ENCODE measurements at places on chromosomes 7 and 10.
A peak's percentile ranks its signal among the peaks of the same experiment; 100 is the strongest.

GRCh38 chr10:61733358-61733940 is 70.7 kb downstream of the CABCOCO1 start:
- no peak for DNase-seq

DNA sequence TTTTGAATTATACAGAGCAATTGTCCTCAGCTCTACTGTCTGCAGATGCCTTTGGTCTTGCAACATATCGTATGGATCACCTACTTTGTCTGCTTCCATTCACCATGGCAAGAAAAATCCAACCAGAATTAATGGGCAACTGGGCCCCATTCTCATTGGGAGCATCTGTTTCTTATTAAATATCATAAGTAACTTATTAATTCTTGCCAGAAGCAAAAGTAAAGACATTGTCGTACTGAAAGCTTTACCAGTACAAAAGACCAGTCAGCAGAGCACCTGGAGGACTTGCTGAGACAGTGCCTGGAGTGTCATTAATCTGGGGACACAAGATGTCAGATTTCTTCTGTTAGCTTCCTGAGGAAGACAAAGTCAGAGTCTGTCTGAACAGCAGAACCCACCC is 404.5 kb downstream of the INHBA start:
- DNase-seq: no peak

DNA sequence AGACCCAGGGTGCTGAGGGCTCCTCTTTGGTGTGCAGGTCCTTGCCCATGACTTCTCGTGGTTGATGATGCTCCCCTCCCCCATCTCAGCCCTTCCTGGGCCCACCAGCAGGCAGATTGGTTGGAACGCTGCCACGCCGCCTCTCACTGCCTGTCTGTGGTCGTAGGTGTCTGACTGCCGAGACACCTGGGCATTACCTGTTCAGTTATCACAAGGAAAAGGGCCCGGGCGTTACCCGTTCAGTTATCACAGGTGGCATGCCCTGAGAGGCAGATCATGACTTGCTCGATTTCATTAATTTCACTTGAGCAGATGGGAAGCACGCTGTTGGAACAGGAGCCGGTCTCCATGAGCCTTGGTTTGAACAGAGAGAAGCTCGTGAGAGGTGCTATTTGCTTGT is 42.5 kb downstream of the TACR2 start:
- no peak for DNase-seq

- DNase-seq: no peak
Observed at GRCh38 chr10:29229258-29229705, 59.6 kb upstream of the LYZL1 start.

DNA sequence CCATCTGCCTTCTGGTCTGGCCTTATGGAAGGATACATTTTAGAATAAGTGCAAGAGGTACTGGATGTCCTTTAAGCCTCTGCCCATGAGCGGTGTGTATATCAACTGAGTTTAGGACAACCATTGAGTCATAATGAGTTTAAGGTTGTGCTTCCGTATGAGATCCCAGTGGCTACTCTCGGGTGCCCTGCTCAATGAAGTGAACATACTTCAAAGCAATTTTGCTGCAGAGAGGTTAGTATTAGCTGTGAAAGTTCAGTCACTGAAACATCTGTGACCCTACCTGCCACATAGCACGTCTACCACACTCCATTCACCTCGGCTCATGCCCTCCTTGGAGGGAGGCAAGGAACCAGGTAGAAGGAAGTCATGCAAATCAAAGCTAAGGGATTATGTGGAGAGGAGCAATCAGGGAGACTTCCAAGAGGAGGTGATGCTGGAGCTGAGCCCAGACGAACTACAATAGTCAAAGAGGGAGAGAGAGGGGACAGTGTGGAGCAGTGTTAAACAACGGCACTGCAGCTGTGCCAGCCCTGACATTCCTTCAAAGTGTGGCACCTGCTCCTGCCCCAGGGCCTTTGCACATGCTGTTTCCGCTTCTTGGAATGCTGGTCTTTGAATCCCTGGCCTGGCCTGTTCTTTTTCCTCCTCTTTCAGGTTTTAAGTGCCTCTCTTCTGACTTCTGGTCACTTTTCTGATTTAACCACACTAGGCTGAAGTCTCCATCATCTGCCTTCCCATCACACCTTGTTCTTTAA is 25.4 kb downstream of the BTBD16 start:
- no peak for DNase-seq

- peak; percentile 77 for DNase-seq
Observed at GRCh38 chr10:43817368-43817767, 168.7 kb upstream of the ZNF32 start.

DNA sequence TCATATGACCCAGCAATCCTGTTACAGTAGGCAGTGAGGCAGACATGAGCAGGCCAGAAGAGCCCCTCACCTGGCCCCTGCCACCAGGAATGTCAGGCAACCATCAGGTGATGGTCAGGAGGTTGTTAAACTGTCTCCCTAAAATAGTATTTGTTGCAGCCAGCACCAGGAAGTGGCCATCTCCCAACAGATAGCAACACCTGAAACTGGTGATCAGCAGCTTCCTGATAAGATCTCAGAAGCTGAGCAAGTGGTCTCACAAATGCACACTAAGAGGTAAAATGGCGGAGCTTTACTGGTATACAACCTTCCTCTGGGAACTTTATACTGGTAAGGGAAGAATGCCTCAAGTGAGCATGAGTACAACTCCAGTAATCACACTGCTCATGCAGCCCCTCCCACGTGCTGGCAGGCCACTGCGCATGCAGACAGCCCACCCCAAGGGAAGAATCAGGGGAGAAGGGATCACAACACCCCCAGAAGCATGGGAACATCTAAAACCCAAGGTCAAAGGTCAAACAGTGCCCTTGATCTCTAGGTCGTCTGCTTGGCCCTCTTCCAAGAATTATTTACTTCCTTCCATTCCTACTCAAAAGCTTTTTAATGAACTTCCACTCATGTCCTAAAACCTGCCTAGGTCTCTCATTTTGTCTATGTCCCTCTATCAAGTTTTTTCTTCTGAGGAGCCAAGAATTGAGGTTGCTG is 133.5 kb downstream of the DOCK4 start:
- DNase-seq: no peak

DNA sequence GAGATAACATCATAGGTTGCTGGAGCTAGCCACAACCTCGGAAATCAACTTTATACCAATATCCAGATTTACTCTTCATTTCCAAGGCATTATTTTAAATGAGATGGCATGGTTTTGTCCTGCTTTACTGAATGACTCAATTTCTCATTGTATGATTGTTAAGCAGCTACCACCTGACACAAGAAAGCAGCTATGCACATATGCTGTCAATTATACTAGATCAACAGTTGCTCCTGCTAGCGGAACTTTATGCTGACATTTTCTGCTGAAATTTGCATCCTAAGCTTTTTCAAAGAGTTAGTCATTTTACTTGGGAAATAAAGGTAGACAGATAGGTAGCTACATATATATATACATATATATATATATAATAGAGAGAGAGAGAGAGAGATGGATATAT is 8.9 kb upstream of the CH25H start:
- no peak for DNase-seq

GRCh38 chr10:89476150-89476549 is 59.2 kb downstream of the SLC16A12 start:
- no peak for DNase-seq

DNA sequence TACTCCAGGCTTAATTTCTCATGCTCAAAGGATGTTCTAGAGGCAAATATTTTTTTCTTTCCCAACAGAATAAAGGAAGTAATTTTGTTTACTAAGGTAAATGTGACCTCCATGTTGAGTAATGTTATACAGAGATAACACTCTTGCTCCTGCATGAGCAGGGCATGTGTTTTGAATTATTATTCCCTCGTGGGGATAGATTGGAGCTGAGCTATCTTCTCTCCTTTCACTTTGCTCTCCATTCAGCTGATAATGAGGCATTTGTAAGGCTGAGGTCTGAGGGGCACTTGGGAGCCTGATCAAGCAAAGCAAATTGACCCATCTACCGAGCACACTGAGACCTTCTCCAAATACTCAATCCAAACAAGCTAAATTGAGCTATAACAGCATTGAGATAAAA is 50.7 kb upstream of the GHITM start:
- no peak for DNase-seq

GRCh38 chr10:101219139-101219945 is 9.9 kb downstream of the LBX1 start:
- DNase-seq: no peak

GRCh38 chr10:1603181-1603580 is 134.1 kb downstream of the ADARB2 start:
- DNase-seq: no peak

- DNase-seq: no peak
Observed at GRCh38 chr10:114301177-114301576, 62.1 kb downstream of the VWA2 start.

DNA sequence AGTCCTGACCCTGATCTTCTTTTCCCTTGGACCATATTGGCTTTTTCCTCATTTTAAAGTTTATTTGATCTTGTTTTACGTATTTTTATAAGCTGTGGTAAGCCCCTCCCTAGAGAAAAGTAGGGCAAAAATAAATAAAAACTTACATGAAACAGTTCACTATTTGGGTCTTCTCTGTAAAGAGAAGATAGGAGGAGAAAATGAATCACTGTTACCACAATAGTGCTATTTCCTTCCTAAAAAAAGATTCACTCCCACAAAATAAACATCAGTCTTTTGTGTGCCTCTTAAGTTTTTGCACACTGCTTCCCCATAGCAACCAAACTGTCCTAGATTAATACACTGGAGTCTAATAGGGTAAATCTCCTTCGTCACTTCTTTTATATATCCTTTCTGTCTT is 1.4 kb upstream of the SVIL start:
- DNase-seq: no peak

GRCh38 chr10:13991353-13991752 is 339.4 kb downstream of the FRMD4A start:
- no peak for DNase-seq

GRCh38 chr10:46239993-46240683 is 46.7 kb upstream of the ANTXRL start:
- DNase-seq: no peak

DNA sequence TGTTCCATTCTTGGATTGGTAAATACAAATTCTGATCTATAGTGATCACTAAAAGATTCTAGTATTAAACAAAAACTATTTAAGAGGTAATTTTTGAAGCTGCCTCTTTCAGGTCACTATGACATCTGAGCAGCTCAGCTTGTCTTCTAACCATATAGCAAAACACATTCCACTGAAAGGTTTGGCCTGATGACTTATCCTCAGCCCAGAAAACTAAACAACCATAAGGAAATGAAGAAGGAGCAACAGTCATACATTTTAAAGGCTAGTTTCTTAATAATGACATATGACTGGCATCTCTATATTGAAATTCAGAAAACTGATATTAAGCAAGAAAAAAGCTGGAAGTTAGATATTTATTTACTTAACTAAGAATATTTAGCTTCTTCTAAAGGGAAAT is 24.6 kb downstream of the NT5C2 start:
- DNase-seq: peak; percentile 34

GRCh38 chr7:36880108-36880507 is 155.8 kb upstream of the AOAH start:
- no peak for DNase-seq

DNA sequence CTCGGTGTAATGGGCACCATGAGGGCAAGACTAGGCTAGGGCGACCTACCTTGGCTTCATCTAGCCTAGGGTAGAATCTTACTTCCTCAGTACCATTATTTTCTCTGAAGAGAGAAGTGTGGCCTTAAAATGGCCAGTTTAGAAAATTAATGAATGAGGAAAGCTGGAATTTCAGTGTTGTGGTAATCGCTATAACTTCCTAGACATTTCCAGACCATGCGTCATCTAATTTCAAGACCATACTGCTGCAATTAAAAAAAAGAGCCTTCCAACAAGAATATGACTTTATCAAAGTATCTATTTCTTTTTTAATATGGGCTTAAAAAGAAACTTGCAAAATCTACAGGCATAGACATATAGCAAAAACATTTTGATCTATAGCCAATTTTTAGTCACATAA is 68.5 kb downstream of the CPVL start:
- DNase-seq: peak; percentile 38

DNA sequence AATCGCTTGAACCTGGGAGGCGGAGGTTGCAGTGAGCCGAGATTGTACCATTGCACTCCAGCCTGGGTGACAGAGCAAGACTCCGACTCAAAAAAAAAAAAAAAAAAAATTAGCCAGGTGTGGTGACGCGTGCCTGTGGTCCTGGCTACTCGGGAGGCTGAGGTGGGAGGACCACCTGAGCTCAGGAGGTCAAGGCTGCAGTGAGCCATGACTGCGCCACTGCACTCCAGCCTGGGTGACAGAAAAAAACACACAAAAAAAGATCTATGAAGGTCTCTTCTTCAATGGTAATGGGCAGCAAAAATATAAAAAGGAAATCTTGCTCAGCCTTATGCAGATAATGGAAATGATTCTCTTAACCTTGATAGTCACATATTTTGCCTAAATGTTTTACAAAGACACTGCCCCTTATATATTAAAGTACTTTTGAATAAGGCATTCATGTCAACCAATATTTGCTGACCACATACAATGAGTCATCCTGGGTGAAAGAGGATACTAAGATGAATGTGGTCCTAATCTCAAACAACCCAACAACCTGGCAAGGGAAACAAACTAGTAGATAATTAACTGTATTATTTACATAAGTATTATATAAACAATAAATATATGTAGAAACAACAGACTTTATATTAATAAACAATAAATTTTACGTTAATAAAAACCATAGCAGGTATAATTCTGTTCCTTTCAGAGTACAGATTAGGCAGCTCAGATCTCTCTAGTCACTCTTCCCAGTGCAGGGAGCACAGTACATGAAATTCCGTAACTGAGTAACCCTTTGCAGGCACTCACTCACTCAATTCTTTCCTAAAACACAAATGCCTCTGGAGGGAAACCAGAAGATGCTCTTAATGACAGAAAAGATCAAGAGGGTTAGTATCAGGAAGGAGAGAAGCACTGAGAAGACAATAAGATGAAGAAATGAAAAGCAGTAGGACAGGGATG is 8.1 kb downstream of the TOMM7 start:
- no peak for DNase-seq

- DNase-seq: no peak
Observed at GRCh38 chr7:79436378-79436777, 17.1 kb downstream of the MAGI2 start.

DNA sequence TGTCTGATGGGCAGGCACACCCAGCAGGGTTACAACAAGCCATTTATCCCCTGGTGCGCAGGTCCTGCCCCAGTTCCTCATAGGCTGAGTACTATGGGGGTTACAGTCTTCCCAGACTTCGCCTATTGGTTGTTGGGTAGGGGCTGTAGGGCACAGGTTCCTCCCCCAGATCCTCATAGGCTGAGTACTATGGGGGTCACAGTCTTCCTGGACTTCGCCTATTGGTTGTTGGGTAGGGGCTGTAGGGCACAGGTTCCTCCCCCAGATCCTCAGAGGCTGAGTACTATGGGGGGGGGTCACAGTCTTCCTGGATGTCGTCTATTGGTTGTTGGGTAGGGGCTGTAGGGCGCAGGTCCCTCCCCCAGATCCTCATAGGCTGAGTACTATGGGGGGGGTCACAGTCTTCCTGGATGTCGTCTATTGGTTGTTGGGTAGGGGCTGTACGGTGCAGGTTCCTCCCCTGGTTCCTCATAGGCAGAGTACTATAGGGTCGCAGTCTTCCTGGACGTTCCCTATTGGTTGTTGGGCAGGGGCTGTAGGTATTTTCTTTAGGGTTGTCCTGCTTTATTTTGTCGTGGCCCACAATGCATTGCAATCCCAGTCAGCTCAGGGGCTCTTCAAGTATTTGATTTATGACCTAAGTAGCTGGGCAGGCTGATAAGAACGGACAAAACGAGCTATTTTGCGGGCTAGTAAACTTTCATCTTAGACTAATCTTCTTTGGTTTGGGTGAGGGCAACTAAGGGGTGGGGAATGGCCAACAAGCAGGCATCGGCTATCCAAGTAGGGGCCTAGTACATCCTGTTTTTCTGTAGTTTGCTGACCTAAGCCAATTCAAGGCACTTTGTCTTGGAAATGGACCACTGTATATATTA is 3.4 kb downstream of the LRRC27 start:
- DNase-seq: no peak
